ENCODE measurements at places on chromosomes 6 and 20. TPM values are rescaled to one million over a fixed set of nuclear protein-coding genes. Genes with fewer than 3 reads are reported as not detected.

The FLRT3 gene
- total RNA-seq, result not detected

DNA sequence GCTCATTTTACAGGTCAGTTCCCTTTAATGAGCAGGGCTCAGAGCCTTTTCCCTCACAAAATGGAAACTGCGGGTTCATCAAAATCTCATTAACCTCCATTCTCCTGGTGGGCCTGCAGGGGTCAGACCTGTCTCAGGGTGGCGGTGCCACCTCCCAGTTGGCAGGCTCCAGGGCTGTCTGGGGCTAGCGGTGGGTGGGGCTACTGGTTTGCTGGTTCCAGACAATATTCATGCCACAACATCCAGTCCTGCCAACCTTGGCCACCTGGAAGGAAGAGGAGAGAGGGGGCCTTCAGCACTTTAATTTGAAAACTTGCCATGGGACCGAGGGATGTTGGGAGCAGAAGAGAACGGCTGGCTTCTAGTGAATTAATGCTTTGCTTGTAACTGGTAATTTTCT lies 41.9 kb upstream of the CTNNBL1 start:
- peaks cover 19% of the 10 kb centered on the region for H3K27me3 ChIP-seq
- DNase-seq, result peak; percentile 46
- H3K36me3 ChIP-seq, result no peaks in the 10 kb centered on the region
- no peak overlapping the region for H3K4me3 ChIP-seq
- H3K4me1 ChIP-seq, result no peaks in the 10 kb centered on the region

The TDRD6 gene
- not detected for total RNA-seq

DNA sequence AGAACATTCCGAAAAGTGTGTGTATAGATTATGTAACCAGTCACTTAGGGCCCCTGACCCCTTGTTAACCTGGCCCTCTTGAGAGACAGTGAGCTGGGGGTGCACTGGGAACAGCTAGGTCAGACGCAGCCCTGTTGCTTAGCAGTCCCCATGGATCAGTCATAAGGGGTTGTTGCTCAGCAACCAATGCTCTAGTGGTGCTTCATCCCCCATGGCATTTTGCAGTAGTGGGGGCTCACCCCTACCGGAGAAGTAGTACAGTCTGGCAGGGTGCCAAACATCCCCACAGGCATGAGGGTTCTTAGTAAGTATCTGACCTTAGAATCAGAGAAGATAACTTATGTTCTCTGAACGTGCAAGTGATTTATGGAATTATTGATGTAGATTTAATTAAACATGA lies 12.3 kb downstream of the PKIB start:
- no peaks in the 10 kb centered on the region for H3K4me1 ChIP-seq
- peaks cover 6% of the 10 kb centered on the region for H3K27me3 ChIP-seq
- H3K36me3 ChIP-seq, result no peaks in the 10 kb centered on the region

GRCh38 chr6:89410788-89411144 lies 1.3 kb downstream of the RRAGD start:
- no peaks in the 10 kb centered on the region for H3K36me3 ChIP-seq
- DNase-seq, result no peak
- peaks cover 23% of the 10 kb centered on the region for H3K4me1 ChIP-seq
- peak overlapping the region; percentile 86 for H3K4me3 ChIP-seq
- peak overlapping the region; percentile 34 for H3K27ac ChIP-seq
- H3K27me3 ChIP-seq, result peaks cover 11% of the 10 kb centered on the region

The DNMT3B gene
- 2.9 TPM for total RNA-seq

DNA sequence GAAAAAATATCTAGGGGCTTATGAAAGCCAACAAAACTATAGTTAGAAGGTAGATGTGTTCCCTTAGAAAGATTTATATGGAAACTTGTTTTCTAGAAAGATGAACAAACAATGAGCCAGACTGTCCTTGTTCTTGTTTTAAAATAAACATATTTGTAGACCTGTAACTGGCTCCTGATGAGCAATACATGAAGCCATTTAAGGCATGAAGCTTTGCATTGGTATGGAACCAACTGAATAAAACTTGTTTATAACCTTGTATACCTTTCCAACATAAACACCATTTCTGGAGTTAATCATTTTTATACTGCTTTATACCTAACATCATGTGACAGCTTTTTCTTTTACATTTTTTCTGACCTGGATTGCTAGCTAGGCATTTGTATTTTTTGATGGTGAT lies 247.8 kb downstream of the PRL start:
- no peak overlapping the region for H3K27ac ChIP-seq
- H3K4me3 ChIP-seq, result no peak overlapping the region
- DNase-seq, result no peak

GRCh38 chr20:32727683-32728082 lies 15.6 kb downstream of the COMMD7 start:
- no peak overlapping the region for H3K4me3 ChIP-seq
- H3K36me3 ChIP-seq, result peaks cover 11% of the 10 kb centered on the region
- H3K27me3 ChIP-seq, result no peaks in the 10 kb centered on the region
- peak overlapping the region; percentile 10 for H3K27ac ChIP-seq
- no peak for DNase-seq

GRCh38 chr6:162684961-162685360 lies 42.6 kb downstream of the PRKN start:
- H3K27me3 ChIP-seq, result no peaks in the 10 kb centered on the region
- no peak overlapping the region for H3K4me3 ChIP-seq
- no peak for DNase-seq
- H3K4me1 ChIP-seq, result no peaks in the 10 kb centered on the region
- no peaks in the 10 kb centered on the region for H3K36me3 ChIP-seq
- no peak overlapping the region for H3K27ac ChIP-seq

The CCR6 gene
- total RNA-seq, result not detected

GRCh38 chr20:40451552-40451951 lies 237.5 kb downstream of the MAFB start:
- DNase-seq, result no peak
- peaks cover 1% of the 10 kb centered on the region for H3K27me3 ChIP-seq
- no peaks in the 10 kb centered on the region for H3K36me3 ChIP-seq
- H3K4me3 ChIP-seq, result no peak overlapping the region
- H3K27ac ChIP-seq, result no peak overlapping the region
- H3K4me1 ChIP-seq, result no peaks in the 10 kb centered on the region

- H3K27ac ChIP-seq, result no peak overlapping the region
- H3K4me1 ChIP-seq, result no peaks in the 10 kb centered on the region
- no peak overlapping the region for H3K4me3 ChIP-seq
These were observed 113.3 kb upstream of the FRMD1 start for GRCh38 chr6:168192195-168192900.

The KIFC1 gene
- 96.0 TPM for total RNA-seq

GRCh38 chr6:56556751-56557540 lies 85.7 kb downstream of the DST start:
- no peak overlapping the region for H3K4me3 ChIP-seq
- no peak overlapping the region for H3K27ac ChIP-seq
- H3K36me3 ChIP-seq, result no peaks in the 10 kb centered on the region

DNA sequence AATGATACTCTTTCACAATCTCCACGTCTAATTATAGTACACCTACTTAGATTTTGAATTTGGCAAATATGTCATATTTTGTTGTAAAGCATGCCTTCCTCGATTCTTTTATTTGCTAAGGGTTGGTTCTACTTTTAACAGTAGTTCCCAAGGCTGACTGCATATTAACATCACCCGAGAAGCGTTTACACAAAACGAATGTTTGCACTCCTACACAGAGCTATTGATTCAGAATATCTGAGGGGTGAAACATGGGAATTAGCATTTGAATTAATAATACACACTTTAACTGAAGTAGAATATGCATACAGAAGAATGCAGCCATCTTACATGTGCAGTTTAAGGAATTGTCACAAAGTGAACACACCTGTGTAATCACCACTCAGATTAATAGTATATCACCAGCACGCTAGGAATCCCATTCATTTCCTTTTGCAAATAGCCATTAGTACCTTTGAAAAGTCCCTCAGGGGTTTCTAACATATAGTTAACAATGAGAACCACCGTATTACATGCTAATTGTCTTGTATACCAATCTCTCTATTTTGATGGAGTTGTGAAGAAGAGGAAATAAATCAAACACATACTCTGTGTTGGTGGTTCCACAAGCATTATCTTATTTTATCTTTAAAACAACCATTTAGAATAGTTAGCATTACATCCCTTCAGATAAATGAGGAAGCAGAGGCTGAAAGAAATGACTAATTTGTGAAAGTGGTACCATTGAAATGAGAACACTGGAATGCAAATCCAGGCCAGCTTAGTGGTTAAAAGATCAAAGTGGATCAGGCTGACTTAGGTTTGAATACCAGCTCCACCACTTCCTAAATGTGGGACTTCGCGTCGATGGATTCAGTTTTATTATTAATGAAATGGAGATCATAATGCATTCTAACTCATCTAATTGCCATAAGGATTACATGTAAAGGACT lies 317.6 kb downstream of the HDGFL1 start:
- no peak overlapping the region for H3K27ac ChIP-seq
- no peak for DNase-seq
- H3K4me3 ChIP-seq, result no peak overlapping the region
- peaks cover 4% of the 10 kb centered on the region for H3K27me3 ChIP-seq

DNA sequence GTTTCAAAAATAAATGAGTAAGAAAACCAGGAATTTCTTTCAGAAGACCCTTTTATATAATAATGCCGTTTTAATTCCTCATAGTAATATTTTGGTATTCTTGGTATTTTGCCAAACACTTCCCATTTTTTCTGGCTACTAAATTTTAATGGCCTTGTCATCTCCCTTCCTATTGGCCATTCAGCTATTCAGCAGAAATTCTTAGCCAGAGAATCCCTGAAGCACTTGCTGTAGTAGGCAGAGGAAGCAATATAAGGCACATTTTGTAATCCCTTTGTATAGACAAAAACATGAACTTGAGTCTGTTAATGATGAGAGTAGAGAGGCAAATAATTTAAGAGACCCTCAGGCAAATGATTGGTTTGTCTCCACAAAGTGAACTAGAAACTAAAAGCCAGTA lies 118.4 kb upstream of the LAMP5 start:
- H3K27me3 ChIP-seq, result no peaks in the 10 kb centered on the region
- DNase-seq, result no peak
- no peak overlapping the region for H3K4me3 ChIP-seq
- H3K27ac ChIP-seq, result no peak overlapping the region
- H3K36me3 ChIP-seq, result no peaks in the 10 kb centered on the region

DNA sequence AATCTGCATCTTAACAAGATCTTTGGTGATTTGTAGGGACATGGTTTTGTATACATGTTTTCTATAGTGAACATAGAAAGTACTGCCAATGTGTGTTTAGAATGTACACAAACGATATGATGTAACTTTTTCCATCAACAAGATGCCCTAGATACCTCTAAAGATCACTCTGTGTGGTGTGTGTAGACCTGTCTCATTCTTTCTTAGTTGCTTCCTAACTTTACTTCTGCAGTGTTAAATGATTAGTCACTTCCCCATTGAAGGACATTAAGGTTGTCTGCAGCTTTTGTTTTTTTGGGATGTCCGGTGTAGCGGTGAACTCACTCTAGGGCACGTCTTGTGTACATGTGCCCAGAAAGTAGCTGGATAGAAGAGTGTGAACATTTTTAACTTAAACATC lies 35.9 kb downstream of the CDYL start:
- H3K4me1 ChIP-seq, result peaks cover 65% of the 10 kb centered on the region
- no peaks in the 10 kb centered on the region for H3K27me3 ChIP-seq
- H3K27ac ChIP-seq, result no peak overlapping the region
- no peak overlapping the region for H3K4me3 ChIP-seq

All from activated CD8-positive, alpha-beta T cell treated with anti-CD3 and anti-CD28 coated beads for 36 hours (primary cell).